ENCODE measurements at places on chromosomes 4 and X.

DNA sequence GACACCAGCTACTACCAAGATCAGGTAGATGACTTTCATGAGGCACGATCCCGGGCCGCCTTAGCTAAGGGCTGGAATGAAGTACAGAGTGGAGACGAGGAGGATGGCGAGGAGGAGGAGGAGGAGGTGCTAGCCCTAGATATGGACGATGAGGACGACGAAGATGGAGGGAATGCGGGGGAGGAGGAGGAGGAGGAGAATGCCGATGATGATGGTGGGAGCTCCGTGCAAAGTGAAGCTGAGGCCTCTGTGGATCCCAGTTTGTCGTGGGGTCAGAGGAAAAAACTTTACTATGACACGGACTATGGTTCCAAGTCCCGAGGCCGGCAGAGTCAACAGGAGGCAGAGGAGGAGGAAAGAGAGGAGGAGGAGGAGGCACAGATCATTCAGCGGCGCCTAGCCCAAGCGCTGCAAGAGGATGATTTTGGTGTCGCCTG lies 481 bp downstream of the UTP3 start:
- no peak for DNase-seq

DNA sequence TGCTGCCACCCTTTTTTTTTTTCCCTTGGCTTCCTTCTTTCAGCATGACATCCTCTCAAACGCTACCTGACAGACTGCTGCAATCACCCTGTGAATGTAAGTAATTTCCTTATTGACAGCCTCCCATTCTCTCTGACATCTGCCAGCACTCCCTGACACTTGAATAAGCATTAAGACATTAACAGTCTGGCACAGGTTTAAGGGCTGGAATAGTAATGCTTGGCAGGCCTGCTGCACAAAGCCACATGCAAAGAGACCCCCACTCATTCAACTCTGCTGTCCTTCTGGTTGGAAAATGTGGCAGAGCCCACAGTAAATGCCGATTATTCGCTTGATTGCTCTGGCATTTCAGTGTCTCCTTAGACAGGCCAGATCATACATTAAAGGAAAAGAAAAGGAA lies 28.1 kb upstream of the RASGEF1B start:
- DNase-seq: no peak

DNA sequence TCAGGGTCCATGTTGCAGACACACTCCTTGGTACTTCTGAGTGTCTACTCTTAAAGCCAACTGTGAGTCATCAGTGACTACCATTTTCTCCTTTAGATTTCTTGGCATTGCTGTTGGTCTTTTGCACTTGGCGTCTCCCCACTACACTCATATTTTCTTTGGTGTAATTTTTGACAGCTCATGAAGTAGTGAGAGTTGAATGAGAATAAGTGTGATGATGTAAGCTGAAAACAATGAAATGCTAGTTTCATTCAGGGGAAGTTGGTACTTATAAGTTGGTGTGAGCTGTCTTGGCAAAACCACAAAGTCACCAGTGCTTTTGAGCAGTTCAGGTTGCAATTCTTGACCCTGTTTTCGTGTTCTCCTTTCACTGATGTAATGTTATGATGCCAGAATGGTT lies 142.9 kb upstream of the ARX start:
- no peak for DNase-seq

GRCh38 chrX:21675931-21676330 lies 17.8 kb upstream of the KLHL34 start:
- DNase-seq: no peak

DNA sequence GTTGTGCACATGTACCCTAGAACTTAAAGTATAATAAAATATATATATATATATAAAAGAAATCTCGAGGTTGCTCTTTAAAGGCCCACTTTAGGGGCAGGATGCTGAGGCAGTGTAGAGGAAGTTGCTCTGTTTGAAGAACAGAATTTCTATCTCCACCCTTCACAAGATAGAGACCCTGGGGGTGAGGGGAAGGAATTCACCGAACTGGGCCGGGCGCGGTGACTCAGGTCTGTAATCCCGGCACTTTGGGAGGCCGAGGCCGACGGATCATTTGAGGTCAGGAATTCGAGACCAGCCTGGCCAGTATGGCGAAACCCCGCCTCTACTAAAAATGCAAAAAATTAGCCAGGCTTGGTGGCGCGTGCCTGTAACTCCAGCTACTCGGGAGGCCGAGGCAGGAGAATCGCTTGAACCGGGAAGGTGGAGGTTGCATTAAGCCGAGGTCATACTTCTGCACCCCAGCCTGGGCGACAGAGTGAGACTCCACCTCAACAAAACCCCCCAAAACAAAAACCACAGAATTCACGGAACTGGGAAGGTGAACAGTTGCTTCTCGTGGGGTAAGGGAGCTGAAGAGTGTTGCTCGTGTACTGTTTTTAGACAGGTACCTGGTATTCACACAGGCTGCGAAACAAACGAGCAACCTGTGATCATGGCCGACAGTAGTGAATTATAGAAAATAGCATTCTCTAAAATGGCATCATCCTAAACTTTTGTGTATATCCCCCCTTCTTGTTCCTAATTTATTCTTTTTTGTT lies 6.2 kb downstream of the PLAC8 start:
- DNase-seq: no peak

DNA sequence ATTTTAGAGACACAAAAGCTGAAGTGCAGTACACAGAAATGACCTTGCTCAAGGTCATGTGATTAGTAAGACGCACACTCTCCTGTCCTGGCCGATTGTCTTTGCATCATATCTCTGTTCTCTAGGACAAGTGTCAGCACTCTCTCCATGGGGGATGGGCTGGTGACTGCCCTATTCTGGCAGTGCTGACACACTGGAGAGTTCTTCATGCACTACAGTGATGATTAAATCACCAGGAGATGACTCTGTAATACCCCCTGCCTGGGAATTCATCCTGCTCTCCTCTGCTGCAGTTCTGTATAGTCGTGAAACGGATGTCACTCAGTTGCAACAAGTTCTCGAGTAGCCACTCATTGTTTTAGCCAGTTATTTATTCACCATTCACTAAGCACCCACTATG lies 5.3 kb upstream of the SHISA3 start:
- DNase-seq: no peak

GRCh38 chrX:105273326-105273725 lies 52.8 kb upstream of the TEX13A start:
- DNase-seq: no peak

GRCh38 chrX:11555759-11556158 lies 110.0 kb downstream of the ARHGAP6 start:
- DNase-seq: no peak

DNA sequence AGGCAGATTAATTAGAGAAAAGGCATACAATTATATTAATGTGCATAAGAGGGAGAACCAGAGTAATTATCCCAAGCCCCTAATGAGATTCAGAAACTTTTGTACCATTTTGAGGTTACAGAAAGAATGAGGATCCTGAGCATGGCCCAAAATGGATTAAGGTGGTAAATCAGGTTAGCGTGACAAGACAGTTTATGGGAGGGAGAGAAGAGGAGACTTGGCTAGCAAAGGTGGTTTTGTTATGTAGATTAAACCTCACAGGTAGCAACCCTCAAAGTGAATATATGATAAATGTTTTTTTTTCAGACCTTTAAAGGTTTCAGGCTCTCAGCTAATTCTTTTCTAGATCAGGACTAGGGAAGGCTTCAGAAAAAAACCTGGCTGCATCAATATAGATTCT lies 781.8 kb downstream of the FAM133A start:
- DNase-seq: no peak

DNA sequence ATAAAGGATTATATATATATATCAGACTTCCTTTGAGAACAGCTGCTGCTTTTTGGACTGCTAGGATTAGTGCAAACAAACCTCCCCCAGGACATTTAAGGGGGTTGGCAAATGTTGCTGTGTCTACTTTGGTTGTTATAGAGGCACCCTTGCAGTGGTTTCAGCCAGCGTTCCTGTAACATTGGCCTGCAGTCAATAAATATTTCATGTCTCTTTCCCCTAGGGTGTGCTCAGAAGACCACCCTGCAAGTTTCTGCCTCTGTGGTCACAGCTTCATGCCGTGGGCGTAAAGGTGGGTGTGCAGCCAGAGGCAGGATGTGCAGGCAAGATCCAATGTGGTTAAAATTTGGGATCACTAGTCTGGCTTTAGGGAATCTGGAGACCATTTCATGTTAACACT lies 28.9 kb downstream of the FGF5 start:
- no peak for DNase-seq

DNA sequence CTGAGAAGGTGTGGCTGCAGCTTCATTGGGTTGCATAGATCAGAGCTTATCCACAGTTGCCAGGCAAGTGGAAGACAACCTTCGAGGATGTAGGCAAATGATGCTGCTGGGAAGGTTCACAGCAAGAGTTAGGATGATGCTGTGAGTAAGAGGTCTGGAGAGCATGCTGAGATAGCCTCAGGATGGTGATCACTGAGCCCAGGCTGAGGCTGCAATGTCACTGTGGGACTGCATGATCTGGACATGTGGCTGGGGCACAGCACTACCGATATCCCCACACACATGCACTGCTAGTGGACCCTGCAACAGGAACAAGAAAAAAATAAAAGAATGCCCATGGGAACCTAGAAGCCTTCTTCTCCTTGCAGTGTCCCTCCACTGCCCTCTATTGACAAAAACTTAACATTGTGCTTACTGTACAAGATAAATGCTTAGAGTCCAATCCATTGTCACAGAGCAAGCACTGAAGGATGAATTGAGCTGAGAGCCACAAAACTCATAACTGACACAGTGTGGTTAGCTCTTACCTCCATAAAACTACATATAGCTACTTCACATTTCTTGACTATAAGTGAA lies 105.6 kb downstream of the CNKSR2 start:
- no peak for DNase-seq

- no peak for DNase-seq
Measured at GRCh38 chrX:135432881-135433521, 11.3 kb downstream of the SMIM10L2A start.

GRCh38 chrX:19964017-19964710 lies 26.7 kb downstream of the BCLAF3 start:
- DNase-seq: no peak

GRCh38 chr4:25477221-25477620 lies 100.2 kb downstream of the ANAPC4 start:
- no peak for DNase-seq

- no peak for DNase-seq
Measured at GRCh38 chr4:71472946-71473345, 134.1 kb downstream of the SLC4A4 start.

- no peak for DNase-seq
Measured at GRCh38 chrX:96909291-96909690, 25.6 kb downstream of the RPA4 start.

GRCh38 chr4:24141836-24142235 lies 252.0 kb upstream of the PPARGC1A start:
- DNase-seq: no peak

DNA sequence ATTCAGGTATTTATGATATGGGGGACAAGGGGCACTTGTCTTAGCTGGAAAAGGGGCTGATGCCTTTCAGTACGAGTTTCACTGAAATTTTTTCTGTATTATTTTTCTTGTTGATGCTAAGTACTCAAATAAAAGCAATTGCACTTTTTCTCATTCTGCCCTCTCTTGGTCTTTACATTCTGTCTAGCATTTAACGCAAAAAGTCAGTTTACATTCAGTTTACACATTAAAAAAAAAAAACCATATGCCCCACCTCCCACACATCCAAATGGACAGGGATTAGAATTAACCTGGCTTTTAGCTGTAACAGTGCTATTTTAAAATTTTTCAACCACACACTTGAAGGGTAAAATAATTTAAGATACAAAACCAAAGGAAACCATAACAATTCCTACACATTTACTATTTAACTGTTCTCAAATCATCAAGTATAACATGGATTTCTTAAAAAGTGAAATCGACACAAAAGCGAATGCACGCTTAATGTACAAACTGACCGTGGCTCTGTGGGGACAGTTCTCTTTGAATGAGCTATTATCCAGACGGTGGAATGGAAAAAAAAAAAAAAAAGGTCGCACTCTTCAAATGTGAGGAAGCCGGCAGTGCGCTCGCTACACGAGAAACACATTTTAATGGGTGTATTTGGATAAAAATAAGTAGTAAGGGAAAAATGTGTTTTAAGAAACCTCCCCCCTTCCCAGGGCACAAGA lies 1.4 kb downstream of the AMMECR1 start:
- no peak for DNase-seq

GRCh38 chr4:126038502-126039144 lies 723.9 kb downstream of the FAT4 start:
- DNase-seq: no peak

DNA sequence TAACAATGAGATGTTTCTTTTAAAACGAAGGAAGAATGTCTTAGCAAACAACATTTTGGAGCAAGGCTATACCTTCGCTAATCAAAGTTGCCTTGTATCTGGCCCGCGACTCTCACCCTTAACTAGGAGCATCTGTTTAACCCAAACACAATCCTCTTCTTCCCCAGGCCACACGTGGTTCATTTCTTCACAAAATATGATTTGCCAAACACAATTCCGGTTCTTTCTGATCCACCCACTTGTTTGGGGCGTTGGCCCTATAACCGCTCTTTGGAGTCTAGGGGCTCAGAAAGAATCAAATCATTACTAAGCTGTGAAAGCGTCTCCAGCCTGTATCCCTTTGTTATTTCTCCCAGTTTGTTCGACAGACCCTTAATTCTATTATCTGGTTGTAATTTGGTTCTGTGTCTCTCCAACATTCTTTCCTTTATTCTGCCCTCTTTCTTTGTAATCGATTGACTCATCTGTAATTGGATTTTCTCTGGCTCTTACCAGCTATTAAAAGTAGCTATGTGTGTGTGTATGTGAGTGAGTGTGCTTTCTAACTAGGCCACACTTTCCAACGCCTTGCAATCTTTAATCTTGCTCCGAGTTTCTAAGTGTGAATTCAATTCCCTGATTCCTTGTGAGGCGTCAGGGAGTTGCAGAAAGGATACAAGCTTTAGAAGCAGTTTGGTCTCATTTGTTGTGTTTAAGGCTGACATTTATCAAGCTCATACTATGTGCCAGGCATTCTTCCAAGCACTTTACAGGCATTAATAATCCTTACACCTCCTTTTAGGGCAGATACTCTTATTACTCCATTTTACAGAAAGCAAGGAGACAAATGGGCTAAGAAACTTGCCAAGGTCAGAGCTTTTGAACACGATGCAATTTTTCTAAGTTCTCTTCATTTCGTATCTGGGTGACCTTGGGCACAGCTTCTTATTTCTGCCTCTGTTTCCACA lies 138.6 kb upstream of the CPEB2 start:
- no peak for DNase-seq

DNA sequence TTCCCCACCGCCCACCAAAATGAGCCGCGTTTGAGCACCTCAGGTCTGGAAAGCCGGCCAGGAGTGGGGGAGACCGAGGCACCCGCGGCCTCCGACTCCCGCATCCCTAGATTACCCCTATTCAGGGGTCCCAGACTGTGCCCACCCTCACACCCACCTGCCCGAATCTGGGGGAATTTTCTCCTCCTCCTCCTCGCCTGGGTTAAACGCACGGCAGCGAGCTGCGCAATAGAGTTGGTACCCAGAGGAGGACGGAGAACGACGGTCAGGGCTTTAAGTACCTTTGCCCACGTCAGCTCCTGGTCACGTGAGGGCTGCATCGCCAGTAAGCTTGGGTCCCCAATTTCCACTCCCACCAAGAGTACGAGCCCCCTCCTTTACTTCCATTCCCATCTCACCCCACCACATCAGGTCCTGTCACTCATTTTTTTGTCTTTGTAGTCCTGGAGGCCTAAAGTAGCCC lies at the start of gene ARMCX2:
Gene ARMCX2 (minus strand): TSS at position 250 of the 463 bp plus-strand sequence. CDS start 2,262 bp downstream, outside the sequence.
- no peak for DNase-seq
